ENCODE measurements at places on chromosomes 7 and 10. TPM values are rescaled to one million over a fixed set of nuclear protein-coding genes. Genes with fewer than 3 reads are reported as not detected.

Gene FAS
- 47.2 TPM for total RNA-seq

- peaks cover 13% of the 10 kb centered on the region for H3K36me3 ChIP-seq
- no peak overlapping the region for H3K27ac ChIP-seq
- peak; percentile 43 for DNase-seq
- H3K4me3 ChIP-seq: no peak overlapping the region
- H3K4me1 ChIP-seq: peaks cover 21% of the 10 kb centered on the region
- H3K27me3 ChIP-seq: no peaks in the 10 kb centered on the region
These were observed 411 bp downstream of the BCCIP start for GRCh38 chr10:125823663-125824251.

Gene MKX
- not detected for total RNA-seq

GRCh38 chr7:104652434-104652833 is 324.0 kb downstream of the LHFPL3 start:
- no peak for DNase-seq
- H3K36me3 ChIP-seq: no peaks in the 10 kb centered on the region
- H3K27me3 ChIP-seq: peaks cover 4% of the 10 kb centered on the region
- no peak overlapping the region for H3K4me3 ChIP-seq
- no peak overlapping the region for H3K27ac ChIP-seq
- no peaks in the 10 kb centered on the region for H3K4me1 ChIP-seq

- no peak overlapping the region for H3K4me3 ChIP-seq
- H3K27ac ChIP-seq: no peak overlapping the region
- H3K36me3 ChIP-seq: no peaks in the 10 kb centered on the region
These were observed 15.0 kb upstream of the STN1 start for GRCh38 chr10:103932971-103933370.

Measured in activated naive CD8-positive, alpha-beta T cell treated with anti-CD3 and anti-CD28 coated beads, Interleukin-2, amount 10 ng/mL, durations not matched to agents 7 days and 5 days (primary cell).